Frontal cortex (tissue), 4 donors: ENCODE measurements at places on chromosomes 1 and 21.

DNA sequence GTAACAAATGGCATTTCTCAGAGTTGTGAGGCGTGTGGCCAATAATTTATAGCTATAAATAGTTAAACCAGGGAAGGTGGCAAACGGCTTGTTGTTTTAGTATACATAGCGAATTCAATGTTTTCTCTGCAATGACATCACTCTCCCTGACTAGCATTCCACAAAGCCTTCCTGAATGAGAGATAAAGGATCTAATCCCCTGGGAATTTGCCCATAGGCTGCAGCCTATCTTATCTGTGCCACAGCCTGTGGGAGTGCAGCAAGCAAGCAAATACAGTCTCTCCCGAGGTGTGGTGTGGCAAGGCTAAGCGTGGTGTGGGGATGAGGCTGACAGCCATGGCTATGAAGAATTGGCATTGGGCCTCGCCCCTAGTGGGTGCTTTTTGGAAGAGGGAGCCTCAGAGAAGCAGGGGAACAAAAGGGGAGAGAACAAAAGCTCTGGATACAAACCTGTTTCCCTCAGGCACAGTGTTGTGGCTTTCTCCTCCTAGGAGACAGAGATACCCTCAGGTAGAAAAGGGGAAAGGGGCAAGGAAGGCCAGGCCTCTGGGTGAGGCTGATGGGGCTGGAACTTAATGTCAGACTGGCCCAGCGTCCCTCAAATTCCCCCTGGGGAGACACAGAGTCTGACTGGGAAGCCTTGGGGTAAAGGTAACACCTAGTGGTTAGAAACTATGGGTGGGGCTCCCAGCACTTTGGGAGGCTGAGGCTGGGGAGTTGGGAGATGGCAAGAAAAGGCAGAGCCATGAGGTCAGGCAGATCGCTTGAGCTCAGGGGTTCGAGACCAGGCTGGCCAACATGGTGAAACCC lies 8.9 kb downstream of the TAGLN2 start:
- no peak for DNase-seq

DNA sequence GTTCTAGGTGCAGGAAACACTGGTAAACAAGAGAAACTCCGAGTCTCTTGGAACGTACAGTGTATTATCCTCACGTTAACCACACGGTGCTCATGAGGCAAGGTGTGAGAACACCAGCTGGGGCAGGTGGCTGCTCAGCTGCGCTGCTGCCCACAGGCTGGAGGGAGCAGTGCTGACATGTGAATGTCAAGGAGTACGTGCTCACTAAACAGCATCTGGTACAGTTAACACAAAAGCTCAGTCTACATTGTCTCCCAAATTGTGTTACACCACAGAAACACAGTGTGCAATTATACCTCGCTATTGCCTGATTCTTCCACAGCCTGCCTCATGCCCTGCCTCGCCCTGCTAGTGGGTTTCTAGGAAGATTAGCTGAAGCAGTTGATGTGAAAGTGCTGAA lies 138.4 kb downstream of the GLIS1 start:
- DNase-seq, result no peak

- DNase-seq, result no peak
Measured at GRCh38 chr21:38988509-38989378, 183.0 kb downstream of the ETS2 start.

DNA sequence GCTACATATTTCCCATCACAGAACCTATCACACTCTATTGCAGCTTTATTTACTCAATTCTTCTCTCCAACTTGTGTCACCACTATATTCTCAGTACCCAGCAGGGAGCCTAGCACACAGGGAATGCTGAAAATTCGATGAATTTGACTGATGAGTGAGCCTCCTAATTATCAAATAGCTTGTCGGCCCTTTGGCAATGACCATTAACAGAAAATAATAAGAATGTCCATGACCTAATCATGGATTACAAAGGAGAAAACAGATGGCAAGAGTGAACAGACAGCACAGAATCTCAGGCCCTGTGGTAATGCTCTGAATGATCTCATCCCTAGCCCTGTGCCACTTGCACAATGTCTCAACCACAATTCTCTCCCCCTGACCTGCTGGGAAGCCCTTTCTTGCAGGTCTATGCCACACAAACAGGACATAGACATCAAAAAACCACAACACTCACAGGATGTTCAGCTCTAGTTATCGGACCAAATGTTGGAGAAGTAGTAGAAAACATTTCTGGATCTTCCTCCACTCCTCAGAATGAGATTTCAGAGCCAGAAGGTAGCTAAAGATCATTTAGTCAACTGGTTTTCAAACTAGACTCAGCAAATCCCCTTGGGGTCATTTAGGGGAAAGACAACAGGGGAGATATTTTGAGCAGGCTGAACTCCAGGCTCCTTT lies 68.4 kb downstream of the LUZP1 start:
- no peak for DNase-seq

DNA sequence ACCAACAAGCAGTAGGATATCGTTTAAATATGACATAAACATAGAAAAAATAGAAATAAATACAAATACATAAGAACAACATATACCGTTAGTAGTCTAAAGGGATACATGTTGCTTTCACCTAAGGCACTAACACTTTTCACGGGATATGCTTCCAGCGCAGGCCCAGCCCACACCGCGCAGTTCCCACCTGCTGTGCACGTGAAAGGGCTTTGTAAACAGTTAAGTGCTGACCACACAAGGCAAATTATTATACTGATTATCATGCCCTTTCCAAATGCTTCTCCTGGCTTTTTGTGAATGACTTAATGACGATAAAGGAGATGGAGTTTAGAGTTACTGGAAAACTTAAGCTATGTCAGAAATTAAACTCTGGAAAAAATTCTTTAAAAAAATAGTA lies 11.3 kb upstream of the IL22RA1 start:
- DNase-seq, result no peak

DNA sequence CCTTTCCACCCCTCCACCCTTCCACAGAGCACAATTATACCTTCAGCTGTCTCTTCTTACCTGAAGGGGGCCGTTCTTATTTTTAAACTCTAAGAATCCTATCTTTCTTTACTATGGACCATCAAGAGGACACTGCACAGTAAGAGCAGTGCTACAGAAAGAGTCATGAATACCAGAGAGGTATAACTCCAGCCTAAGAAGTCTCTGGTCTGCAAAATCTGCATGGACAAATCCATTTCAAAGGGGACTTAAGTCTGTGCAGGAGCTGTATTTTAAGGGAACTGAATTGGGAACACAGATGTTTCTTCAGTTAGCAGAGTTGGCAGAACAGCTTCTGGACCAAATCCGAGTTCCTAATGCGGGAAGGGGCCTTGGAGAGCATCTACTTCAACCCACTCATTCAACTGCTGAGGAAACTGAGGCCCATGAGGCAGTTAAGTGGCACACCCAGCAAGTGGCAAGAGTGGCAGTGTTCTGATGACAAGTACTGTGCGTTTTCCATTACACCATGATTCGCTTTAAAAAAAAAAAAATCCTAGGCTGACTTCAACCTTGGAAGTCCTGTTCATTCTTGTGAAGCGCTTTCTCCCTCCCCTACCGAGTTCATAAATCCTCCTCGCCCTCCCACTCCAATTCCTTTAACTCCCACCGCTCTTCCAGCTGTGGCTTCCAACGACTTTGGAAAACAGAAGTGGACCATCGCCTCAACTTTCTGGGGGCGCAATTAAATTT lies 1.8 kb downstream of the PLPP3 start:
- DNase-seq, result no peak

DNA sequence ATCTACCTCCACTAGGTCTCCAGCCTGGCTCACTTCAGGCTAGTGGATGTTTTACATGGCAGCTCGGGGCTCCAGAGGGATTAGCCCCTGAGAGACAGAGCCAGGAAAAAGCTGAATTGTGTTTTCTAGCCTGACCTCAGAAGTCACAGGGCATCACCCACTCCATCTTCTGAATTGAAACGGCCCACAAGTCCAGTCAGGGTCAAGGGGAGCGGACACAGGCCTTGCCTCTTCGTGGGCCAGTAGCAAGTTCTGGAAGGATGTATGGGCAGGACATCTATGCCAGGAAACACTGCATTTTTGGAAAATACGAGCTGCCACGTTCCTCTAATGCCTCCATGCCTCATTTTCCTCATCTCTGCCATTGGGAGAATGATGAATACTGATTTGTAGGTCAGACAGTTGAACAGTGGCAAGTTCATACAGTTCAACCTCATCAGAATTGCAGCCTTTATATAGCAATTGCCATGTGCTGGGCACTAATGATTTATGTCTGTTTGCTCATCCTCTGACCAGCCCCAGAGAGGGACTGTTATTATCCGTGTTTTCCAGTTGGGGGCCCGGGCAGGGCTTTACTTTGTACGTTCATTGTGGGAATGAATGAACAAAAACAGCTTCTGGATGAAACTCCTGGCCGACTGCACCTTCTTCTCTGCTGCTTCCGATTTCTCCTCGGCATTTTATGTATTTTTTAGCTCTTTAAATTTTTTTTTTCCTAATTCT lies 23.2 kb upstream of the PCBP3 start:
- no peak for DNase-seq

DNA sequence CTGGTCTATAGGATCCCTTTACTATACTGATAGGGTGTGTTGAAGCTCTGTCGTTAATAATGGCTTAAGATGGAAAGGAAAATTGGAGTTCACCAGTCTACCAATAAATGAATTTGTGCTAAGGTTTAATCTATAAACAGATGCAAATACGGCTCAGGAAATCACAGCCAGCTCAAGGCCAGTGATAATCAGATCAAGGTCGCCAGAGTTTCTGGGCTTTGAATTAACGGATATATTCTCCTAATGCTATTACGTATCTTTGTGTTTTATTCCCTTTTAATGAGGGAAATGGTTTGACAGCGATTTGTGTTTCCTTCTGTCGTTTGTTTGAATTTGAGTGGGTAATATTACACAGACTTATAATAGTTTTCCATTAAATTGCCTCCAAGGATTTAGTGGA lies 279.6 kb downstream of the BACH1 start:
- no peak for DNase-seq

DNA sequence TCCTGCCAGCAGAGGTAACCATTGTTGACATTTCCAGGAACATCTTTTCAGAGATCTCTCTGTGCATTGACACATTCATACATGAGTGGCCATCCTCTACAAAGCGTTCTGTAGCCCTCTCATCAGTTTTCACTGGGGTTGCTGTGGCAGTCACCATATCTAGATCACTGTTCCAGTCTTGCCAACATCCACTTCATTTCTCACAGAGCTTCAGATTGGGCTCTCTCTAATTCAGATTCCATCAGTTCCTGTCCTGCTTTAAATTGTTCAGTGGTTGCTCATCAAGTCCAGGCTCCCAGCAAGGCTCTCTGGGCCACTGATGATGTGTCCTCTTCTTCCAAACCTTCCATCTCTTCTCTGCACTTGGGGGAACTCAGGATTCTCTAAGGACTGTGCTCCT lies 173.7 kb downstream of the KCNJ6 start:
- no peak for DNase-seq

GRCh38 chr1:204136814-204137213 lies 15.0 kb downstream of the ETNK2 start:
- DNase-seq, result no peak

DNA sequence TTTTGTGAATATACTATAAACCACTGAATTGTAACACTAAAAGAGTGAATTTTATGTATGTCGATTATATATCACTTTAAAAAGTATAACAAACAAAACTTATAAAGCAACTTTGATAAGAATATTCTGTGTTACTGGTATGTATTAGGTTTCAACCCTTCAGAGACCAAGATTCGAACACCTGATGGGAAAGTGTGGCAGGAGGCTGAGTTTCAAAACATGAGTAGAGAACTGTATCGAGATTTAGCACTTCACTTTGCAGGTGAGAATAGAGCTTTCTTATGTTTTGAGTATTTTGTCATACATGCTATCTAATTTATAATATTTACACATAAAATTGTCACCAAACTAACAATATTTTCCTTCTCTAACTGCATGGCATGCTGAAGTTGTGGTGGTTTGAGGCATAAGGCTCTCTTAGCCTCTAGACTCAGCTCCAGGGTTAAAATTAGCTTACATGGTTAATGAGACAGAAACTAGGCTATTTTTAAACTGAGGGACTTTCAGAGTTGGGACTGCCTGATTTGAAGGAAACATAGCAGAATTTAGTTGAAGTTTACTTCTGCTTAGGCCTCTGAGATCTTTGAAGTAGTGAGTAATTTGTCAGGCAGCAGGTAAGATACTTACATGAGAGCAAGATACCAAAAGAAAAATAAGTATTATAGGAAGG lies 48.6 kb downstream of the CEP350 start:
- no peak for DNase-seq

DNA sequence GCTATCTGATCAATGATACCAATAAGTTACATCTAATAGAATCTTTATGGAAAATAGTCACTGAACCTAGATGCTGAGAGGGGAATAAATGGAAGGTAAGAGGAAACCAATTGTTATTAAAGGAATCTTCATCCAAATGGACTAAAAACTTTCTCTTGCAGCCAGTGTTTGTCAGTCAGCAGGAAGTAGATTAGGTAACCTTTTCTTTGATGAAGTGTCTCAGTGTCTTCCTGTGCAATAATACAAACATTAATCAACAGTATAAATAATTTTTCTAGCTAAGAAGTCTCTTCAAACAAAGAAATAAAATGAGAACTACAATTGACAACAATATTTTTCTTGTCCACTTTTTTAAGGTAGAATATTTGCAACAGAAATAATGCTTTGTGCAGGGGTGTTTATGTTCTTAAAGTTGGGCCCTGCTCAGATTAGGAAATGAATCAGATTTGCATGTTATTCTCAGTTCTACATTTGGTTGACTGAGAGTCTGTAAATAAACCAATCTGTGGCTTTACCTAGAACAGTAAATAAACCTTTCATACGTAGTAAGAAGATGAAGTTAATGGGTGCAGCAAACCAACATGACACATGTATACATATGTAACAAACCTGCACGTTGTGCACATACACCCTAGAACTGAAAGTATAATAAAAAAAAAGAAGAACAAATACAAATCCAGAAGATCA lies 391.4 kb downstream of the MRPL39 start:
- DNase-seq, result no peak

DNA sequence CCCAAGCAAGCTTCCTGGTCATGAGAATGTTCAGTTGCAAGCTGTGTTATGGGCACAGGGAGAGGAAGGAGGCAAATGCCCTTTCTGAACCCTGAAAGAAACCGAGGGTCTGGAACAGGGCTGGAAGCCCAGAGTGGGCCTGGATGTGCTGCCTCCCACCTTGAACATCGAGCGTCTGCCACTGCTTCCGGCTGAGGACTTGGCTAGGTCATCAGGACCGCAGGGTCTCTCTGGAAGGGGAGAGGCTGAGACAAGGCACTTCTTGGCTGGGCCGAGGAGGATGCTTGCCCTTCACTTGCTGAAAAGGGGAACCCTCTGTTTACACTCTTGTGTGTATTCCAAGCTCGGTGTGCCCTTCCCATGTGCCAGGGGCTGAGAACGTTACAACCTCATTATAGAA lies 168.0 kb upstream of the C1orf174 start:
- no peak for DNase-seq

GRCh38 chr1:166785987-166786386 lies 53.3 kb upstream of the POGK start:
- no peak for DNase-seq
